ENCODE measurements at places on chromosomes 6 and 20.

DNA sequence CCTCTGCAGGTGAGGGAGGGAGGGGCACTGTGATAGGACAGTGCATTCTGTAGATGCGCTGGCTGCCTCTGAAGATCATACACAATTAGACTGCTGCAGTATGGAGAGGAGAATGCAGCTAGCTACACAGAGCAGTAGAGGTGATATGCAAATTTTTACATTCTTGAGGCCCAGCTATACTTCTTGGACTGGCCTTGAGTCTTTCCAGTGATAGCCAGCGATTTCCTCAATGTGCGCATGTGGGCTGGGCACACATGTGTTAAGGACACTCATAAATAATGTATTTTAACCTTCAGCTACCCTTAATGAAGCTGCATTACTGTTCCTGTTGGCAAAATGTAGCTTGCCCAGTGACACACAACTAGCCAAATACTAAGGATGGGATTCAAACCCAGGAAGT is 19.0 kb downstream of the TTPAL start:
- no peak for DNase-seq

DNA sequence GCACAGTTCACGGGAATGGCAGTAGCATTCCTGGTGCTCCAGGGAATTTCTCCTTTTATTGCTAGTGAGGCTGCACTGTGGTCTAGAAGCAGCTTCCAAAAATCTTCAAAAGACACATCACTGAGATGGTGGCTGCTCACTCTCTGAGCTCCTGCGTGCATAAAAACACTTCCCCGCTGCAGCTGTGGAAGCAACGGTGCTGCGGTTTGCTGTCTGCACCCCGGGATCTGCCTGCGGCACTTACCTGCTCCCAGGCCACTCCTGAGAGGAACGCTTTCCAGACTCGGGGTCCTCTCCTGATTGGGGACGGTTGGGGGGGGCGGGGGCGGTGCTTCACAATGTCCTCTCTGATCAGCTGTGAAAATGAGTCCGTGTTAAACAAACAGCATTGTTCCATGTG is 77.9 kb downstream of the TMEM242 start:
- DNase-seq, result no peak

DNA sequence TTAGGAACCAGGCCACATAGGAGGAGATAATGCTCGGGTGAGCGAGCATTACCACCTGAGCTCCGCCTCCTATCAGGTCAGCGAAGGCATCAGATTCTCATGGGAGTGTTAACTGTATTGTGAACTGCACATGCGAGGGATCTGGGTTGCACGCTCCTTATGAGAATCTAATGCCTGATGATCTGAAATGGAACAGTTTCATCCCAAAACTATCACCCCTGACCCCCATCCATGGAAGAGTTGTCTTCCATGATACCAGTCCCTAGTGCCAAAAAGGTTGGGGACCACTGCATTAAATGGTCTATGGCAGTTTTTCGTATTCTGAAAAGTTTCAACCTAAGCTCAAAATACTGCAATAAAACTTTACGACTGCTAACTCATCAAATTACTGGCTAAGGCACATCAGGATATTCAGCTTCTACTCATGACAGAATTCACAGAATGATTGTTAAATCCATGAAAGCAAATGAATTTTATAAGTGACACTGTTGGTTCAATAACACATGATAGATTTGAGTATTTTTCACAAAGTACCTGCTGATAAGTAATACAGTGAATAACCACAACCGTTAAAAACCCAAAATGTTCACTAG is 25.9 kb downstream of the RNF217 start:
- no peak for DNase-seq

- DNase-seq, result no peak
These were observed 414.3 kb downstream of the CDKAL1 start for GRCh38 chr6:20948556-20948955.

DNA sequence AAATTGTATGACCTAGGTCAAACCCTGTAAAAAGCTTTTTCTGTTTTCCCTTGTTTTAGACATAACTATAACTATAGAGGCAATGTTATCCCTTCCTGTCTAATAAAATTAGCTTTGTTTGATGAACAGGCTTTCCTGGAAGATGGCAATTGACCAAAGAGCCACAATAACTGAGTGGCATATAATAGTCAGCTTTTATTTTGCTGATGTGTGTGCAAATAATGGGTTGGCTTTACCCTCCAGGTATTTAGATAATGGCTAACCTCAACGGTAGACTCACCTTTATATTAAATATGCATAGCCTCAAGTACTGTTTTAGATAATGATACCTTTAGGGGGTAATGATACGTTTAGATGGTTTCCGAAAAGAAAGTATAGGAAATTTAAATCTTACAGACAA is 15.0 kb downstream of the TBXT start:
- DNase-seq, result no peak

GRCh38 chr6:26240157-26241032 is 124.6 kb upstream of the BTN3A2 start:
- no peak for DNase-seq

- DNase-seq, result no peak
These were observed 6.6 kb upstream of the HEBP2 start for GRCh38 chr6:138397128-138398122.

DNA sequence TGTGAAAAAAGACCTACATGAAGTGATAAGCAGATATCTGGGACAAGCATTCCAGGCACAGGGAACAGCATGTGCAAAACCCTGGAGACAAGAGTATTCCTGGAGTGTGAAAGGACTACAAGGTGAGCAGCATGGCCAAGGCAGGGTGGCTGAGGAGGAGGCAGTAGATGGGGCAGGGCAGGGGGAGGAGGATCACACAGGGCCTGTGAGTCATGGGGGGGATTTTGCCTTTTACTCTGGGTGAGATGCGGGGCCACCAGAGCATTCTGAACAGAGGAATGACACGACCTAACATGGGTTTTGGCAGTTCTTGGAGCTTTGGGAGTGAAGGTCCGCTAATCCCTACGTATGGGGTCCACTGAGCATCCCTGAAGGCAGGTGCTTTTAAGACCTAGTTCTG is 69.8 kb upstream of the CCN6 start:
- no peak for DNase-seq

GRCh38 chr6:135624402-135625295 is 127.1 kb upstream of the AHI1 start:
- DNase-seq, result no peak

GRCh38 chr6:25173951-25174474 is 105.2 kb upstream of the CARMIL1 start:
- DNase-seq, result no peak

- no peak for DNase-seq
These were observed 33.6 kb upstream of the FUCA2 start for GRCh38 chr6:143545165-143545564.

- DNase-seq, result no peak
These were observed 59.2 kb downstream of the SYNJ2 start for GRCh38 chr6:158040804-158041347.

- DNase-seq, result no peak
These were observed 238.6 kb downstream of the BTBD3 start for GRCh38 chr20:12156252-12156651.

GRCh38 chr20:2300420-2300819 is 4.6 kb downstream of the TGM3 start:
- DNase-seq, result no peak

DNA sequence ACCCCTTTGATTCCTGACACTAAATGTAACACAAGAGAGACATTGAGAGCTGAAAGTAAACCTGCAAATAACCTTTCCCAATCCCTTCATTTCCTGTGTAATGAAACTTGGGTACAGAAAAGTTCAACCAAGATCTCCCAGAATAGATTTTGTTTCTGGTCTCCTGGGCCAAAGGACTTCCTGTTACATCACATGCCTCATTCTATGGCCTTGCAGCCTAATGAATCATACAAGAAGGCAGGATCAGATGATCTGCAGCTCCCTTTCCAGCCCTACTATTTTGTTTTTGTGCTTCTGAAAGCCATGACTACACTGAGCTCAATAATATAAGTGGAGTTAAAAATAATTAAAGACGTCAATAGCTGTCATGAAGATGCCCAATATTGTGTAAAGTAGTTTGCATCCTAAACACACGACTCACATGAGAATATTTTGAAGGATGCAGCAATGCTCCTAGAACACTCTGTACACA is 73.4 kb upstream of the NOX3 start:
- no peak for DNase-seq

DNA sequence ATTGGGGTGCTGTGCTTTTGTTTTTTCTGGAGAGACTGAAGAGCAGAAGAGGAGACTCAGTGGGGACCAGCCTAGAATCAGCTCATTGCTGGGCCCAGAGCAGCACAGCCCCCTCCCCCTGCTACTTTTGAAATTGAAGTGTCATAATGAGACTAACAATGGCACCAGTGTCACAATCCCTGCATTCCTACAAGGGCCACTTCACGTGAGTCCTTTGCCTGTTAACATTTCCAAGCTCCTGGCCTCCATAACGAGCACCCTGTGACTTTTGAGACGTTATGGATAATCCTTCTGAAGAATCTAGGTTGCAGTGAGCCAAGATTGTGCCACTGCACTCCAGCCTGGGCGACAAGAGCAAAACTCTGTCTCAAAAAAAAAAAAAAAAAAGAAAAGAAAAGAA is 41.7 kb downstream of the CNBD2 start:
- DNase-seq, result no peak

DNA sequence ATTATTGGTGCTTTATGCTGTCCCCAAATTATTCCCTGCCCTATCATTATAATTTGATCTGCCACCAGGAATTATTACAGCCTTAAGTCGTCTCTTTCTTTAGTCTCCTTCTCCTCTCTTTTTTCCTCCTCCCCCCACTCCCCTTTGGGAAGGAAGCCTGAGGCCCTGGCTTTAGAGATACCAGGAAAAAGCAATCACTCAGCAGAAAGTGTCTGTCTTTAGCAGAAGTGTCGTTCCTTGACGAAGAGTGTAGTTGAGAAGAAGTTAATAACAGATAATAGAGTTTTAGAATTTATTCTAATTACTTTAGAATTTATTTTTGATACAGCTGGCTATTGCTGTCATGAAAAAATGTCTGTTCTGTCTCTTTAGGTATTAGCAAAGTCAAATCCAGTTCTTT is 16.5 kb downstream of the LIN28B start:
- no peak for DNase-seq

GRCh38 chr20:22800129-22800528 is 215.8 kb upstream of the FOXA2 start:
- DNase-seq, result no peak

- DNase-seq, result no peak
These were observed 7.1 kb downstream of the RRBP1 start for GRCh38 chr20:17674722-17675518.

GRCh38 chr20:38412877-38413577 is 22.1 kb downstream of the SNHG17 start:
- no peak for DNase-seq

DNA sequence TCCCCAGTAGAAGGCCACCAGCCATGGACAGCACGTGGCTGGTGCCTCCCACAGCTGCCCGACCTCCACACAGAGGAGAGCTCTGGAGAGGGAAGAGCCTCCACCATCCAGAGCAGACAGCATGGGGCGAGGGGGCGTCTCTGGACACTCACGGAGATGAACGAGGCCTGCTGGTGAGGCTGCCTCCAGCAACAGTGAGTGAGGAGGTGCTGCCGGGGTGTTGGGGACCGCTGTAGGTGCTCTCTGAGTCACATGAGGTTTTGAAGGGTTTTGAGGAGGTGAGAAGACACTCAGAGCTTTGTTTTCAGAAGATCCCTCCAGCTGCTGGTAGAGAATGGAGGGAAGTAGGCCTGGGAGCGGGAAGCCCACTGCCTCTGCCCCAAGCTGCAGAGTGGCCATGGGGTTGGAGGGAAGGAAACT is 65.6 kb downstream of the THBS2 start:
- no peak for DNase-seq

DNA sequence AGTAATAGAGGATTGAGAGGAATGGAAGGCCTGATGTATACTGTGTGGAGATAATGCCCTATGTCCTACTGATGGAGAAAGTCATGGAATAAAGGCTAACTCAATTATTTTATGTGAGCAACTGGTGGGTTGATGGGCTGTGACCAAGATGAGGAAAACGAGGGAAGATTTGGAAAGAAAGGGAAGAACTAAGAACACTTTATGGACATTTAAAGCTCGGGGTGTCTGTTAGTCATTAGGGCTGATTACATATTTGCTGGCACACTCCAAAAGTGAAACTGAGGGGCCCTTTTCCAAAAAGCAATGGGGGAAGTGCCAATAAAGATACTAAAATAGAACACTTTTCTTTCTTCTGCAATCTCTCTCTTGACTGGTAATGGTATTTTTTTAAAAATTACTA is 439.5 kb downstream of the PLCB1 start:
- no peak for DNase-seq

- no peak for DNase-seq
These were observed 144.7 kb downstream of the ERMARD start for GRCh38 chr6:169895926-169896761.

- no peak for DNase-seq
These were observed 495.2 kb upstream of the FLRT3 start for GRCh38 chr20:14832630-14833029.

DNA sequence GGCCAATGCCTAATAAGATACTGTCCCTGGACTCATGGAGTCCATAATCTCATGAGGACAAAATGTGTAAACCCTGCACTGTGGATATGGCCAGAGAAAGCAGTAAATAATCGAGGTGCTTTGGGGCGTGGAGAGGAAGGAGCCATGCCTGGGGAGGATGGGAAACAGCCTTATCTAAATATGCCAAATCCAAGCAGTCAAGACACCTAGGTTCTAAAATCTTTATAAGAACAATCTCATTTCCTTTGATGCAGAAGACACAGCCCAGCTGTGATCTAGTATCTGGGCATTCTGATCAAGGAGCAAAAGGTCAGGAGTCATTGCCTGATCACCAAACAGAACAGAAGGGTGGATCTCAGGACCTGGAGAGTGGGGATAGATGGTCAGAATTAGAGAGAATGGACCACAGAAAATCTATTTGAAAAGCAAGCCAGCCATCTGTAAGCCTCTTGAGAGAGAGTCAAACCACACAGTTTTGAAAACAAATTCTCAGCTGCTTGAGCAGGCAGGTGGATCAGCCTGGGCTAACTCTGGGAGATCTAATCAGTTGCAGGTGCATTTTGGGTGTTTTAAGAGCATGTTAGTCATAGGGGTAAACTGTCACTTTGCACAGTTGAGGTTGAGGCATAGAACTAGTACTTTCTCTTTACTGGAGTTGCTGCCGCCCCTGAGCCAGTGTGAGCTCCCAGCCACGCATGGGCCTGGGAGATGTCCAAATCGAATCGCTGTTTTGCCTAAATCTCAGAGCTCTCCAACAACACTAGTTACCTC is 130.8 kb upstream of the TNFAIP3 start:
- DNase-seq, result no peak

GRCh38 chr6:44234101-44235025 is 11.0 kb downstream of the SLC29A1 start:
- DNase-seq, result no peak

DNA sequence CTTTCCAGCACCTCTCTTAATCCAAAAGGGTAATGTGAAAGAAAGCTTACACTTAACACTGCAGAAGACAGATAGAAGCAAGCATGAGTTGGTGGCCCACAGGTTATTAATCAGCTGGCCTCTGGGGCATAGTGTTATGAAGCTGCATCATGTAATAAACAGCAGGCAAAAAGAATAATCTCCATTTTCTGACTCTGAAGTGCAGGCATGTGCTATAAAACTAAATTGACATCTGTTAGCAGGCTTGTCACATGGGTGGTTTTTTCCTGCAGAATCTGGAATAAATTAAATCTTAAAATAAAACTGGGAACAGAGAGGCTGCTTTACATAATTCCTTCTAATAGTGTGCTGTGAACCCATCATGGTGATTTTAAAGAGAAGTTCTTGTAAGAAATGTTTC is 73.3 kb downstream of the METTL24 start:
- no peak for DNase-seq

GRCh38 chr20:16821211-16822089 is 73.3 kb downstream of the OTOR start:
- DNase-seq, result peak; percentile 35

All from neuronal stem cell (in vitro differentiated cells).